ENCODE measurements at places on chromosomes 5 and 9.

DNA sequence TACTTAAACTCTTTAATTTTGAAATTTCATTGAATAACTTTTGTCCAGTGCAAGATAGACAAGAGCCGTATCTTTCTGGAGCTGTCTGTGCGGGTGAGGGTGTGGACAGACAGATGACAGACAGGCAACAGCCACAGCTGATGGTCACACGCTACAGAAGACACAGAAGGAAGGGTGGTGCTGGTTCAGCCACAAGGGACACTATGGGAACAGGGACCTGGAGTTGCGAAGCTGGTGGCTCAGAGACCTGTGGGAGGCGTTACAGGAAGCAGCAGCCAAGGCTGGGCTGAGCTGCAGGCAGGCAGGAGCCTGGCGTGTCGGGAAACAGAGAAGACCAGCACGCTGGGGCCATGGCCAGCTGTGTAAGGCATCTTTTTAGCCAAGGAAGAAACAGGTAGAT lies 104.4 kb downstream of the WNK2 start:
- DNase-seq, result no peak

GRCh38 chr5:72621576-72621975 lies 114.4 kb upstream of the ZNF366 start:
- DNase-seq, result no peak

DNA sequence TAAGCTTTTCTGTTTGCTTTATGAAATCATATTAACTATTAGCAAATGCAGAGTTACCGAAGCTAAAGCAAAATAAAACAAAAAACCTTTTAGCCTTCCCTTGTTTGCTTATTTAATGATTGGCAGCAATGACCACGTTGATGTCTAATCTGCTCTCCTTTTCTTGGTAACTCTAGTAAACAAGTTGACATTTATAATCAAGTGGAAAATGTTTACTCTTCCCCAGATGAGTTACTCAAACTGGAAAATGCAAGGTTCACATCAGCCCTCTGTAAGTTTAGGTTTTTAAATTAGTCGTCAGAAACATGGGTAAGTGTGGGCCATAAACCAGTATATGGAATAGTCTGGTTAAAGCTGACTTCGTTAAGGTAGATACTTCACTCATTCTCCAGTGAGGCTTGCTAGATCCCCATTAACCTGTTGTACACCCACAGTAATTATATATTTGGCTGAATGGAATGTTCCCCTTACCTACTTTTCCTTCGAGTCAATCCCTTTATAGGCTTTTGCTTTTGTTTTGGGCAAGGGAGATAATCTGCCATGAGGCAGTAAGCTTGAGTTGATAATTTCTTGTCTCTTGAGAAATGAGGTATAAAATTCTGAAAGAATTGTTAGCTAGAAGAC lies 100.9 kb downstream of the GDNF start:
- DNase-seq, result no peak

GRCh38 chr5:145689235-145689634 lies 145.9 kb downstream of the PRELID2 start:
- DNase-seq, result no peak

GRCh38 chr5:14054965-14055963 lies 87.9 kb upstream of the TRIO start:
- DNase-seq, result no peak

GRCh38 chr9:726005-726404 lies 115.5 kb upstream of the DMRT1 start:
- no peak for DNase-seq

DNA sequence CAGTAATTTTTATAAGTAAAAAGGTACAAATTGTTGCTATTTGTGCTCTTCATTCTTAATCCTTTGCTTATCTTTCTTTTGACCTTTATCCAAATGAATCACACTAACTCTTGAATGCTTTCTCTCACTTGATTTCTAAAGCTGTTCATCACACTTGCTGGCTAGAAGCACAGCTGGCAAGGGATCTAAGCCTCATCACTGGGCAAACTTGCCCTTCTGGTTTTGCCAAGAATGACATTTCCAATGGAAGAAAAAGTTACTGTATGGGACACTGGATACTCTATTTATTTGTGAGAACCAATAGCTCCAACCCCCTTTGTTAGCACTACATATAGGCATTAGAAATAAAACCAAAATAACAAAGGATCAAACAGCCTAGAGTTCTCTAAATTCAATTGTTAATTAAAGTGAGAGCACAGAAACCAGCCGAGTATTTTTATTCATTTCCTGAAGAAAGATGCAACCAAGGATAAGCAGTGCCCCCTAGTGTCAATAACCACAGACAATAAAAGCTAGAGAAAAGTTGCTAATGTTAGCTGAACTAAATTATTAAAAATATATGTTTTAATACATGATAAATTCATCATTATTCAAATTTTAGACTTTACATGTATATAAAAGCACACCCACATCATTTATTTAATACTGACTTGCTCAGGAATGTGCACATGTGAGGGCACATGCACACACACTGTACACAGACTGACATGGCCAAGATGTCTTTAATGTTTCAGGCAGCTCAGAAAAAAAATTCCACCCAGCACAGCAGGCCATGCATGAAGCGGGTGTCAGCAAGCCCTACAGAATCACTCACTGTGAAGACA lies 59.8 kb upstream of the POU5F2 start:
- no peak for DNase-seq

GRCh38 chr5:117999939-118000549 lies 988.3 kb downstream of the DTWD2 start:
- no peak for DNase-seq

DNA sequence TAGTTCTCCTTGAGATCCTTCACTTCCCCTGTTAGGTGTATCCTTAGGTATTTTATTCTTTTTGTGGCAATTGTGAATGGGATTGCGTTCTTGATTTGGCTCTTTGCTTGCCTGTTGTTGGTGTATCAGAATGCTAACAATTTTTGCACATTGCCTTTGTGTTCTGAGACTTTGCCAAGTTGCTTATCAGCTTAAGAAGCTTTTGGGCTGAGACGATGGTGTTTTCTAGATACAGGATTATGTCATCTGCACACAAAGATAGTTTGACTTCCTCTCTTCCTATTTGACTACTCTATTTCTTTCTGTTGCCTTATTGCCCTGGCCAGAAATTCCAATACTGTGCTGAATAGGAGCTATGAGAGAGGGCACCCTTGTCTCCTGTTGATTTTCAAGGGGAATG lies 609.4 kb upstream of the COX7C start:
- DNase-seq, result no peak

DNA sequence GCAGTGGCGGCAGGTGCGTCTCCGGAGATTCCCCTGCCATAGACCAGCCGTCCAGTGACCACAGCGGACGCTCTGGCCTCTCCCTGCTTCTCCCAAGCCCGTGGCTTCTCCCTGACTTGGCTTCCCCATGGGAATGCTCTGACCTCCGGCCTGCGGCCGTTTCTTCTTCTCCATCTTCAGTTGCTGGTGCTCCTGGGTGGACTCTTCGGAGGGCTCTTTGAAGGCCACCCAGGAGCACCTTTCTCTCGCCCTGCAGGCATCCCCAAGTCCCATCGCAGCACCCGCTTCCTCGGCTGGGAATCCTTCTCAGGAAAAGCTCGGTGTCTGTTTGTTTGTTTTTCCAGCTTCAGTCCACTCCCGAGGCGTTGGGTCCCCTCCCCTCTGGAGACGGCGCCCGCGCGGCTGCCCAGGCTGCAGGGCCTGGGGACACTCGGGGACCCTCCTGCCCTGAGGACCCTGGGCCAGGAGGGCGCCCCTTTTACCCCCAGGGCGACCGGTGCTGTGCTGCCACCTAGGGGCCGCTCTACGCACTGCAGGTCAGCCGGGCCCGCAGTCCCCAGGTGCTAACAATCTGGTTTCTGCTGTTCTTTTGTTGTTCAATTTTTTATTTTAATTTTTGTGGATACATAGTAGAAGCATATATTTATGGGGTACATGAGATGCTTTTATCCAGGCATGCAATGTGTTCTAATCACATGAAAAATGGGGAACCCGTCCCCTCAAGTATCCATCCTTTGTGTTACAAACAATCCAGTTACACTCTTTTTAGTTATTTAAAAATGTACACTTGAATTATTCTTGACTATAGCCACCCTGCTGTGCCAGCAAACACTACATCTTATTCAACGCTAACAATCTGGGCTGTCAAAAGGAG lies 197.9 kb upstream of the ADAMTS16 start:
- DNase-seq, result peak; percentile 4

DNA sequence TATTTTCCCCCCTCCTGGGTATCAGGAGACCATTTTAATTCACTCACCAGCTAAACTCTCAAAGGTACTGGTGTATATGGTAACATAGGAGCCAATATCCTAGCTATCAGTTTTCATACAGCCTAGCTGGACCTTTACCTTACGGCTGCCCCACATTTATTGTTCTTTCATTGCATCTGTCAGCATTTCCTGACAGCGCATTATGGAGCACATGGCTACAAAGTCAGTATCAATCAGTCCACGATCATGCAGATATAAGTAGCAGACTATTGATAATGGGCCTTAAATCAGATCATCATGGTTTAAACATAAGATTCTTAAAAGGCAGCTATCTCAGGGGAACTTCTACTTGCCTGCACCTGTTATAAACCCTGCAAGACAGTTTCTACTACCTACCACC lies 304.7 kb downstream of the KIAA0825 start:
- DNase-seq, result no peak

GRCh38 chr9:69580582-69581214 lies 91.5 kb downstream of the APBA1 start:
- DNase-seq, result no peak

- DNase-seq, result no peak
These were observed 31.7 kb upstream of the NR3C1 start for GRCh38 chr5:143435210-143435657.

GRCh38 chr5:6392561-6392960 lies 14.2 kb upstream of the MED10 start:
- no peak for DNase-seq

Measured in stimulated activated CD4-positive, alpha-beta T cell treated with anti-CD3 and anti-CD28 coated beads, Interleukin-4, amount 100 ng/mL, for 1 hour (primary cell).